ENCODE measurements at places on chromosomes 11 and 22.

GRCh38 chr11:127074151-127074761 is 73.7 kb upstream of the KIRREL3 start:
- no peak for DNase-seq

GRCh38 chr11:126731576-126732142 is 268.9 kb downstream of the KIRREL3 start:
- DNase-seq: no peak

DNA sequence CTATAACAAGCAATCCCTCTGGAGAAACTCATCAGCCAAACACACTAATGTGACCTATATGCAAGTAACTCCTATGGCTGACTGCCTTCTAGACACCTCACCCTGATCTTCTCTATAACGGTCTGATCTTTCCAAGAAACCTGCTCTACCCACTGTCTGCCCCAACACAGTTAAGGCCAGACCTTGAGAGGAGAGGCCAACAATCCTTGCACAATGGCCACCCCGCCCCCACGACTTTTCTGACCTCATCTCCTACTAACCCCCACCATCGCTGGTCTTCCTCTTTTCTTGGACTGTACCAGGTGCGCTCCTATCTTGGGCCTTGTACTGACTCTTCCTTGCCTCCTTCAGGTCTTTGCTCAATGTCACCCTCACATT is 12.5 kb downstream of the HIRA start:
- no peak for DNase-seq

DNA sequence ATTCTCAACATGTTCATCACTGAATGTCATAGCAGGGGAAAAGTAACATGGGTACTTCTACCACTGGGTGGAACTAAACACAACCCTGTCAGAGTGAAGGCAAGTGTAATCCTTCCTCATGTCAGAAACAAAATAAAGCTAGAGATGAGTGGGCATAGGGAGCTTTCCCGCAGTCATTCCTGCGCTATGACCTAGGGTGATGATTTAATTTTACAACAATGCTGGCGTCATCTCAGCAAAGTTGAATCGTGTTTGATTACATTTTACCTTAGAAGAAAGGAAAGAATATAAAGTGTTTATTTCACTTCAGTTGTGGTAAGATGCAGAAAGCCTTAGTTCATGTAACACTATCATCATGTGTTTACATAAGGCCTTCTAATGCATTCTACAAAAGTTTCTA is 355.6 kb downstream of the METTL15 start:
- DNase-seq: no peak

- DNase-seq: no peak
Observed at GRCh38 chr11:27912916-27913315, 195.0 kb downstream of the KIF18A start.

DNA sequence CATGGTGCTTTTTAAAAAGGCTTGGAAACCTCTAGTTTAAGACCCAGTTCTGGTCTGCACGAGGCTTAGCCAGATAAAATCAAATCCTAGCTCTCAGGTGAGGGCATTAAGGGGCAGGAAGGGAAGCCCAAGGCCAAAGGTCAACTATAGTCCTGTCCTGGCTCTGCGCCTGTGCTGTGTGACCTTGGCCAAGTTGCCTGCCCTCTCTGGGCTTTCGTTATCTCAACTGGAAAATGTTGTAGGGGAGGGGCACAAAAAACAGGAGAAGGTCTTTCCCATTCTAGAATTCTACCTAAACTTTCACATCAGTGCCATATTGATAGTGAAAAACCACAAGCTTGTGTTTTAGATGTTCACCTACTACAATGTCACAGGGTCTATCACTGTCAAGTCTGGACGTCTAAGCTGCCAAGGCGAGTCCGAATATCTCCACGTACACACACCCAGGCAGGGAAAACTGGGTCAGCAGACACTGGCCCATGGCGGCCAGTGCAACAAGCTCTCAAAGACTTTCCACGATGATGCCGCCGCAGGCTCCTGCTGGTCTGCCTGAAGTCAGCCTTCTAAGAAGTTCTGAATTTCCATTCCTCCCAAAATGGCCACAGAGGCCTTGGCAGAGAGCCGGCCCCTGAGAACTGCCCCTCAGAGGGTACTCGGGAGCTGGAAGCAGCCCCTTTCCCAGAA is 18.0 kb downstream of the MN1 start:
- DNase-seq: no peak

DNA sequence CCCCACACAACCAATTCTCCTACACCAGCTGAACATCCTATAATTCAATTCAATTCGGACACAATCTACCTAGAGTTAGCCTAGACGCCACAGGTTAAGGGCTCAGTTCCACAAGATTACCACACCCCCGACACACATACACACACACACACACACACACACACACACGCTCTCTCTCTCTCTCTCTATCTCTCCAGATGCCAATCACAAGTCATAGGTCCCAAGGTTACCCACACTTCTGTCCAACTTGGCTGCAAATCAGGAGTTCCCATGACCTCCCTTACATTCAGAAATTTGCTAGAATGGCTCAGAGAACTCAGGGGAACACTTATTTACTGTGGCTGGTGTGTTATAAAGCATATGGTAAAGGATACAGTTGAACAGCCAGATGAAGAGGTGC is 204.0 kb downstream of the DBX1 start:
- DNase-seq: no peak

- DNase-seq: no peak
Observed at GRCh38 chr11:13341026-13341425, 63.4 kb downstream of the BMAL1 start.

GRCh38 chr11:31214372-31214771 is 155.2 kb downstream of the DCDC1 start:
- no peak for DNase-seq

DNA sequence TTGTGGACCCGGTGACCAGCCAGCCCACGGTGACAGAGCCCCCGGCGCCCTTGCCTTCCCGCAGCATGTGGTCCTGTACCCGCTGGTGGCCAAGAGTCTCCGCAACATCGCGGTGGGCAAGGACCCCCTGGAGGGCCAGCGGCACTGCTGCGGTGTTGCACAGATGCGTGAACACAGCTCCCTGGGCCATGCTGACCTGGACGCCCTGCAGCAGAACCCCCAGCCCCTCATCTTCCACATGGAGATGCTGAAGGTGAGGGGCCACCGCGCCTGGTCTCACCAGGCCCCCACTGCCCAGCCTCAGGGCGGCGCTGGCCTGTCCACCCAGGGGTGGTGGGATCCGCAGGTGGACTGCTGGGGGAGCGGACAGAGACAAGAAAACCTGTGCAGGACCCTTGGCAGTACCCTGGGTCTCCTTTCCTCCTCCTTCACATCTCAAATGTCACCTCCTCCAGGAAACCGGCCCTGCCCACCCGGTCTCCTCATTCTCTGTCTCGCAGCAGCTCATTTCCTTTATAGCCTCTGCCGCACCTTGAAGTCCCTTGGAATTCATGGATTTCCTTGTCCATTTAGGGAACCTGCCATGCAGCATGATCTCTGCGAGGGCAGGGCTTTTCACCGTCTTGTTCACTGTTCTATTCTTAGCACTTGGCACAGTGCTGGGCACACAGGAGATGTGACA is 6.5 kb downstream of the AIP start:
- no peak for DNase-seq

DNA sequence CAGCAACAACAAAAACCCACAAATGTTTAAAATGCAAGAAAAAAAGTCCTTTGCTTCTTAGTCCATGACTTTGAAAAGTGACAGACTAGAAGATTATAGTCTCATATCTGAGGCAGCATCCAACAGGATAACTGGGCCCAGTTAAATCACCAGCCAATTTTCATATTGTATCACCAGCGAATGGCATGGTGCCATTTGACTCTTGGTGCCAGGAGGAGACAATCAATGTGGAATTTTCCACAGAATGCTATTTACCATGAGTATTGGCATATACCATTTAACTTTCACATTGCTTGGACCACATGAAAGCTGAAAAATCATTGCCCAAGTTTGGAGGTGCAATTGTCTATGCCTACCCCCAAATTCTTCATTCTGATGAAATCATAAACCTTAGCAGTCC is 255.5 kb downstream of the TENM4 start:
- no peak for DNase-seq

DNA sequence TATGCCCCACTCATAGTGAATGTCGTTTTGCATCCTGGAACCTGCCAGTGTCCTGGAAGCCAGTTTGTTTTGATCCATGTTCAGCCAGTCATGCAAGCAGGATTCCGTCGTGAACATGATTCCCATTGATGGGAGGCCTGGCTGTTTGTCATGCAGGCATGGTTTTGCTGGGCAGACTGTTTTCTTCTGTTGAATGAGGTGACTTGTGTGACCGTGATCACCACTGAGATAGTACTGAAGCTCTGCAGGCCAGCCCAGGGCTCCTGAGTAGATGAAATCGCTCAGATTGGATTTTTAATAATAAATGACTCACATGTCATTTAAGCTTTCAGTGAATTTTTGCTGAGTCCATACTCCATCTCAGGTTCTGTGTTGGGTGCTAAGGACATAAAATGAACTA is 117.8 kb downstream of the PDE2A start:
- DNase-seq: no peak

GRCh38 chr11:76640501-76640900 is 30.0 kb downstream of the LRRC32 start:
- DNase-seq: no peak

- no peak for DNase-seq
Observed at GRCh38 chr11:68503251-68503687, 42.7 kb downstream of the PPP6R3 start.

- DNase-seq: no peak
Observed at GRCh38 chr11:109039611-109040010, 374.7 kb downstream of the DDX10 start.

GRCh38 chr11:66962247-66962646 is 4.1 kb upstream of the PC start:
- DNase-seq: no peak

DNA sequence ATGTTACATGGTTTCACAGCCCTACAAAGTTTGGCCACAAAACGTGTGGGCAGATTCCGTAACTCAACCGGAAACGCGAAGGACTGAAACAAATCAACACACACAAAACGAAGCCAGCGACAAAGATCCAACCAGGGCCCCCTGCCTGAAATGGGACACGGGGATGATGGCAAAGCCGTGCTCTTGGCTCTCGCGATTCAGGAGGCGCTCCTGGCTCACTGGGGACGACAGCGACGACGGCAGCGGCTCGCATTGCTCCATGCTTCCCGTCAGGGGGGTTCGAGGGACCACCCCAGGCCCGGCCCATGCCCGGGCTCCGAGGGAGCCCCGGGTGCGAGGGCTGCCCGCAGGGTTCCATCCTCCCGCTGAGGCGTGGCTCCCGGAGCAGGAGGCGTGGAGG is 4786.8 kb upstream of the OR11H1 start:
- no peak for DNase-seq

DNA sequence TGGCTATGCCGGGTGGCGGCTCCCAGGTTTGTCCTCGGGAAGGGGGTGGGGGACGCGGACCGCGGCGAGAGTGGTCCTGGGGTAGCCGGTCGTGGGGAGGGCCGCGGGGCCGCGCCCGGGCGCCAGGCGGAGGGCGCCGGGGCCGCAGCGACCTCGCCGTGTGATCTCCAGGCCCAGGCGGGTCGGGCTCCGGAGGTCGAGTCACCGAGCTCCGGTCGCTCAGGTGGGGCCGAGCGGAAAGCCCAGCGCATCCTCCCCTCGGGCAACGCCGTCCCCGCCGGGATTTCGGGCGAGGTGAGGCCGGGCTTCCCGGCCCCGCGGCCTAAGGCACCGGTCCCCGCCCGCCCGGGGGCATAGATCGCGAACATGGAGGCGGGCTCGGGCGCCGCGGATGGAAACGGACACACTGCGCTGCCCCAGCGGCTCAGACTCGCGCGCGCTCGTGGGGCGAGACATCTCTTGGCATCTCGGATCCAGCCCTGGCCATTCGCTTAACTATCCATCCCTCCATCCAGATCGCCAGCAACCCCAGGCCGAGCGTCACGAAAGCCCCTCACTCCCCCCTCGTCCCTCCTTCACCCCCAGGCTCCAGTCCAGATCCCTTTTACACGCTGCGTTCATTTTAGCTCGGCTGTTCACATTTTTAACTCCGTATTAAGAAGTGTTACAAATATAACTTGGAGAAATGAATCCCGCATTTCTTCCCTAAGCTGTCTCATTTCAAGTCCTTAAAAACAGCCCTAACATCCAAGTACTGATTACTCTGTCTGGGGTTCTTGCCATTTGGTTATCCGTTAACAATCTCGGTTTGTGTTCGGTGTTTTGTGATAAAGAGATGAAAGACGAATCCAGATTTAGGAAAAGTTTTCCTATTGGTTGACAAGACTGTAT is 460 bp downstream of the ZC3H12C start:
- DNase-seq: no peak

GRCh38 chr11:38005597-38005996 is 1407.6 kb upstream of the RAG2 start:
- DNase-seq: no peak

- no peak for DNase-seq
Observed at GRCh38 chr11:1351278-1351937, 38.3 kb upstream of the BRSK2 start.

GRCh38 chr11:35232891-35233330 is 93.9 kb downstream of the CD44 start:
- DNase-seq: no peak

GRCh38 chr11:61686469-61686868 is 6.3 kb downstream of the DAGLA start:
- DNase-seq: no peak

GRCh38 chr22:40469181-40469580 is 98.8 kb downstream of the SGSM3 start:
- no peak for DNase-seq

DNA sequence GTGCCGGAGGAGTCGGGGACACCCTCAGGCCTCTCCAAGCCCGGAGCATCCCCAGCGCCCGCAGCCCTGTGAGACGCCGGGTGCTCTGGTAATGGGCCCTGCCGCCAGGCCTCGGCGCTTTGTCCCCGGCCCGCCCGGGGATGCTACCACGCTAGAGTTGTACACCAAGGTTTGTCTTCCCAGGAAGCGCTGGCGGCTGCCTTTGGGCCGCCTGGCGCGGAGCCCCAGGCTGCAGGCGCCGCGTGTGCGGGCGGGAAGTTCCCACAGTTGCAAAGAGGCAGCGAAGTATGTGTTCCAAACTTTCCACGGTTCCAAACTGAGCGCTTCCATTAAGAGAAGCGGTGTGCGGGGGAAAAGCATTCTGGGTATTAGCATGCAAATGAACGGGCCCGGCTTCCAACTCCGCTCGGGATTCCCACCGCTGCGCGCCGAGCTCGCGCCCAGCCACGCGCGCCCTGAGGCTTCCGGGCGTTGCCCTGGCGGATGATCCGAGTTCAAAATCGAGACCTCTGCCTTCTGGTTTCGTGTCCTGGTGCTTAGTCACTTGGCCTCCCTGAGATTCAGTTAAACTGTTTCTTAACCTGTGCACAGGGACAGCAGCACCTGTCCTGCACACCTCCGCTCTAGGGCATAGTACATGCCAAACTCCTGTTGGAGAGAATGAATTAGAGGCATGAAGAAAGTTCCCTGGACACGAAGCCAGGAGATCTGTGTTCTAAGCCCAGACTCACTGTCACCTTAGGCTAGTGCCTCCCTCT is 1.3 kb upstream of the PATZ1 start:
- DNase-seq: peak; percentile 37

- DNase-seq: no peak
Observed at GRCh38 chr11:123302751-123303195, 107.7 kb upstream of the CLMP start.
